ENCODE measurements at places on chromosomes 2 and 18.

DNA sequence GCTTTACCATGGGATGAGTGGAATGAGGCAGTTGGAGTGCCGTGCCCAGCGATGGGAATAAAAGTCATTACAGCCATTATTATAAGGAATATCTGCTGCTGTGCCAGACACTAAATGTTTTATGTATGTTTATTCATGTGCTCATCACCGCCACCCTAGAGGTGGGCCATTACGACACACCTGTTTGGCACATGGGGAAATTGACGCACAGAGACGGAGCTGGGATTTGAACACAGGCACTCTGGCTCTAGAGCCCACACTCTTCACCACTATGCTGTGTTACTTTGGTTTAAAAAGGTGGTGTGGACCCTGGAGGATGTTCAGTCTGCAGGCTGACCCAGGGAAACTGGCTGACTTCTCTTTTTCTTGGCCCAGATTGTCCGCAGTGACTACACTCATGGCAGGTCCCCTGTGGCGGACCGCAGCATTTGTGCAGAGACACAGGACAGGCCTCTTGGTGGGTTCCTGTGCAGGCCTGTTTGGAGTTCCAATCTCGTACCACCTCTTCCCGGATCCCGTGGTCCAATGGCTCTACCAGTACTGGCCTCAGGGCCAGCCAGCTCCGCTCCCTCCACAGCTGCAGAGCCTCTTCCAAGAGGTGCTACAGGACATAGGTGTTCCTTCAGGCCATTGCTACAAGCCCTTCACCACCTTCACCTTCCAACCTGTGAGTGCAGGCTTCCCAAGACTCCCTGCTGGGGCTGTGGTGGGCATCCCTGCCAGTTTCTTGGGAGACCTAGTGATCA lies 1.6 kb downstream of the TMEM177 start:
- DNase-seq = no peak

DNA sequence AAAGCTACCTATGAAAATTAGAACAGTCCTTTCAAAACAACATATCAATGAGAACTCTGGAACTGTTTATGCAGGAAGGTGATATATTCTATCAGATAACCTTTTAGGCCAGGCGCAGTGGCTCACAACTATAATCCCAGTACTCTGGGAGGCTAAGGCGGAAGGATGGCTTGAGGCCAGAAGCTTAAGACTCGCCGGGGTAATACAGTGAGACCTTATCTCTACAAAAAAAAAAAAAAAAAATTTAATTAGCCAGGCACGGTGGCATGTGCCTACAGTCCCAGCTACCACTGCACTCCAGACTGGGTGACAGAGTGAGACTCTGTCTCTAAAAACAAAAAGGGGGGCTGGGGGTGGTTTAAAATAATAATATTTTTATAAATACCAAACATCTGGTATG lies 77.9 kb downstream of the OSBPL1A start:
- no peak for DNase-seq

- no peak for DNase-seq
Measured at GRCh38 chr2:30361751-30362394, 85.2 kb upstream of the LCLAT1 start.

- no peak for DNase-seq
Measured at GRCh38 chr2:150125708-150126107, 361.8 kb downstream of the RND3 start.

- no peak for DNase-seq
Measured at GRCh38 chr2:59076079-59076619, 835.0 kb upstream of the FANCL start.

GRCh38 chr18:29160170-29160569 lies 983.2 kb upstream of the CDH2 start:
- no peak for DNase-seq

Measured in NAMALWA (cell line).